ENCODE measurements at places on chromosomes 13 and 19.

GRCh38 chr13:36154567-36155291 is 23.5 kb upstream of the DCLK1 start:
- DNase-seq = no peak

DNA sequence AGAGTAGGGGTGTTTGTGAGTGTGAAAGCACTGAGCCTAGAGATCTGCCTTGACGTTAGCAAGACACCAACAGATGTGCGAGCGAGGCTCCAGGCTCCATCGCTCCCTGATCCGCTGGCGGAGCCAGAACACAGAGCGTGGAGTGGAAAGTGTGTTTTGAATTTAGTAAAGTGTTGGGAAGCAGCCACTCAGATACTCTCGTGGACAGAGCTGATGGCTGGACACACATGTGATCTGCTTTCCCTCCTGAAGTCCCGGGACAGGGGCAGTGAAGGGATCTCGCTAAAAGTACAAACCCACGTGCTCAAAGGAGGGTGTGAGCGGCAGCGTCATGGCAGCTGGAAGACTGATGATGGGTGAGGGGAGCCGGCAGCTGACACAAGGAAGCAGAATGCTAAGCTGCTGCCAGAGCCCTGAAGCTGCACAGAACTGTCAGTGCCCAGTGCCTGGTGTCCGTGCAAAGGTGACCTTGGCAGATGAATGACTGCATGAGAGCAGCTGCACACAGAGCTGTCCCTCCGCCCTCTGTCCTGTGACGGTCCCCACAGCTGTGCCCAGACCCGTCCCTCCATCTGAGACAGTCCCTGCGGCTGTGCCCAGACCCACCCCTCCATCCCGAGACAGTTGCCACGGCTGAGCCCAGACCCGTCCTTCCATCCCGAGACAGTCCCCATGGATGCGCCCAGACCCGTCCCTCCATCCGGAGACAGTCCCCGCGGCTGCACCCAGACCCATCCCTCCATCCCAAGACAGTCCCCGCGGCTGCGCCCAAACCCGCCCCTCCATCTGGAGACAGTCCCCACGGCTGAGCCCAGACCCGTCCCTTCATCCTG is 29.6 kb upstream of the TMEM255B start:
- DNase-seq = no peak

DNA sequence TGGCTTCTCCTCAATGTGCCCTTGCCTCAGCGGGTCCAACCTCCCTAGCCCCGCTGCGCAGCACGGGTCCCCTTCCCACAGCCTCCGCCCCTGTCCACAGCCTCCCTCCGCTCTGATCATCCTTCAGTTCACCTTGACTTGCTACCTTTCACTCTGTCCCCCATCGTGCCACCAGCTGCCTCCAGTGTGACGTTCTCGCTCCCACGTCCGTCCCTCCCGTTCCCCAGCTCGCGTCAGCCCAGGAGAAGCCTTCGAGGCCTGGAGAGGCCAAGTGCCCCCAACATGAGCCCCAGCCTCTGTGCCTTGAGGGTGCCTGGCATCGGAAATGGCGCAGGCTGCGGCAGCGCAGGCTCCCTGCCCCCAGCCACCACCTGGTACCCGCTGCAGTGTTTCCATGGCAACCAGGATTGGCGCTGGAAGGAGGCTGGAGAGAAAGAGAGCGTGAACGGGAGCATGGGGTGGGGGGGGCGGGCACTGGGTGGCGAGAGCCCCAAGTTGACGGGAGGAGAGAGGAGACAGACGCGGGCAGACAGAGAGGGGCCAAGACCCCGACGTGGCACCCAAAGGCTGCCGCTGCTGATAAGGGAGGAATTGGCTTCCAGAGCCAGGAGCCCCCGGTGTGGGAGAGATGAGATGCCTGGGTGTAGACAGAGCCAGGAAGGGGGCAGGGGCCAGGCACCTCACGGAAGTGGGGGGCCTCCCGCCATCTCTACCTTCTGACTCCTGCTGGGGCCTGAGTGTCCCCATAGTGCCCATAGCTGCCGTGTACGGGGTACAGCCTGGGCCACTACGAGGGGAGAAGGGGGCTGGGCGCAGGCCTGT is 844 bp upstream of the ASPDH start:
- DNase-seq = no peak

DNA sequence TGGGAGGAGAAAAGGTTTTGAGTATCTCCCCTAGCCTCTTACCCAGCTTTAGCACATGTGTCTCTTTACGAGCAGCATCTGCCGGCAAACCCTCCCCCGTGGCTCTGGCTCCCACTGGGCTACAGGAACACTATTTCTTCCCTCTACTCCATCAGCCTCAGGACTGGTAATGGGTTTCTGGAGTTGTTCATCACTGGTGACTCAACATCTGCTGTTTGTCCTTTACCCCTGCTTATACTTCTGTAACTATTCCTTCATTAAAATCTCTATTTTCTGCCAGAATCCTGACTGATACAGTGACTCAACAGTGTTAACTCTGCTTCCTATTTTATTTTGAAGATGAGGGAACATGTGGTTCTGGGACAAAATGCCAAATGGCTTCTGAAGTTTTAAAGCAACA is 437.3 kb upstream of the HTR2A start:
- DNase-seq = no peak

DNA sequence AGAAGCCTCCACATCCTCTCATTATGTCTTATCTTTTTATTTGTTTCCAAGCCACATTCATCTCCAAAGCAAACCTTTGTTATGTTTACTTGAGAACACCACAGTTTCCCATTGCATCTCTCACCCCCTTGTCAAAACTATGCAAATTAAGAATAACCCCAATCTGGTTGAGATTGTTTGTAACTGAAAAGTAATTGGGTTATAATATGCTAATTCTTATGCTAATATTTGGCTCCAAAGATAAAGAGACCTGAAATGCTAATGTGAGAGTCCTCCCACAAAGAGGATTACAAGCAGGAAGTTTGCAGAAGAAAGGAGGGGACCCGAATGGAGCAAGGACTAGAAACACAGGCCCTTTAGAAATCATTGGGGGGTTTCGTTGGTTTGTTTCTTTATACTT is 92.9 kb upstream of the UBL3 start:
- no peak for DNase-seq

GRCh38 chr13:105370011-105370650 is 1165.3 kb downstream of the EFNB2 start:
- no peak for DNase-seq

- no peak for DNase-seq
These were observed 105.0 kb upstream of the C1QTNF9B start for GRCh38 chr13:24002206-24002815.

DNA sequence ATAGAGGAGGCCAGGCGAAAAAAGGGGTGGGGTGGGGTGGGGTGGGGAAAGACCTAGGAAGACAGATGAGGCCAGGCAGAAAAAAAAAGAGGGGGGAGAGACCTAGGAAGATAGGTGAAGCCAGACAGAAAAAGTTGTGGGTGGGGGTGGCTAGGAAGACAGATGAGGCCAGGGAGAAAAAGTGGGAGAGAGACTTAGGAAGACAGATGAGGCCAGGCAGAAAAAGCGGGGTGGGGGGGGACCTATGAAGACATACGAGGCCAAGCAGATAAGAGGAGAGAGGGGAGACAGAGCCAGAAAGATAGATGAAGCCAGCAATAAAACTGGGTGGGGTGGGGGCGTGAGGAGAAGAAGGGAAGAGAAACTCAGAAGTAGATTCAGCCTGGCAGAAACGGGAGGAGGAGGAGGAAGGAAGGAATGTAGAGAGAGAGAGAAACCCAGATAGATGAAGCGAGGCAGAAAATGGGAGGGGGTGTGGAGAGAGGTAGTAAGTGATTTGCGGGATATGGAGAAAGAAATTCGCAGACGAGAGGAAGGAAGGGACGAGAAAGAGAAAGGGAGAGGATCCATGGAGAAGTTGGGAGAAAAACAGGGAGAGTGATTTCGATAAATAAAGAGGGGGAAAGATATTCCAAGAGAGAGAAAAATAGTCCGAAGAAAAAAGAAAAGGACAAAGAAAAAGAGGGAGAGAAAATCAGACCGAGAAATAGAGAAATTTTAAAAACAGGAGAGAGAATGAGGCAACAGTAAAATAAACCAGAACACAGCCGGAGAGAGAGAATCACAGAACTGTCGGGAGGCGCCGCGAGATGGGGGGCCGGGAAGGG is 12.2 kb upstream of the CACNG6 start:
- no peak for DNase-seq

DNA sequence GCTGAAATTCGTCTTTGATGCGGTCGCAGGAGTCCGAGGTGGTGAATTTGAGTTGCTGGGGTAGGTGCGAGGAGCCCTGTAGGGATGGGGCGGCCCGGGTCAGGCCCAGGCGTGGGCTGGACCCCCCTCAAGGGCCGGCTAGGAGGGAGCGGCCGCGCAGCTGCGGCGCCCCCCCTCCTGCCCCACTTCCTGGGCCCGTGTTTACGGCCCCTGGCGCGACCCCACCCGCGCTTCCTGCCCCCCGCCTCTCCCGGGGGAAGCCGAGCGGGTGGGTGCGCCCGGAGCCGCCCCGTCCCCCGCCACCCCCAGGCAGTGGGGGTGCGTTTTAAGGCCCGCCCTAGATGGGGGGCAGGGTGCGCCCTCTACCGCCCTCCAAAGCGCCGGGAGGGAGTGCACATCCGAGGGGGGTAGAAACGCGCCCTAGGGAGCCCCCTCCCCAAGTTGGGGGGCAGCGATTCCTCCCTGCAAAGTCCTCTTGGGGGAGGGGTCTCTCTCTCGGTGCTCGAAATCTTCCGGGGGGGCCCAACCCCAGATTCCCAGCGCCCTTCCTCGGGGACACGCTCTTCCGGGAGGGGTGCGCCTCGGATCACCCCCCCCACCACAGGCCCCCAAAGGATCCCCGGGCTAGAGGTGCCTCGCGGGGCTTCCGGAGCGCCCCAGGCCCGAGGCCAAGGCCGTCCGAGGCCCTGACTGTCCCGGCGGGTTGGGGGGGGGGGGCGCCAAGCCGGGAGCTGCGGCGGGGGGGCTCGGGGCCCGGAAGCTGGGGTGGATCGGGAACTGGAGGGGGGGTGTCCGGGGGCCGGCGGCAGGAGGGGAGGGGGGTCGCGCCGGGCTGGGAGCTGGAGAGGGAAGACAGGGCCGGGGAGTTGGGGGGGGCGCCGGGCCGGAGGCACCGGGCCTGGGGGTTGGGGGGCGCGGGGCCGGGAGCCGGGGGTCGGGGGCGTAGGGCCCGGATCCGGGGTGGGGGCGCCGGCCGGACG is 823 bp downstream of the TLE5 start:
- peak; percentile 72 for DNase-seq

GRCh38 chr19:38869836-38870607 is 8.1 kb downstream of the RINL start:
- DNase-seq = peak; percentile 95

DNA sequence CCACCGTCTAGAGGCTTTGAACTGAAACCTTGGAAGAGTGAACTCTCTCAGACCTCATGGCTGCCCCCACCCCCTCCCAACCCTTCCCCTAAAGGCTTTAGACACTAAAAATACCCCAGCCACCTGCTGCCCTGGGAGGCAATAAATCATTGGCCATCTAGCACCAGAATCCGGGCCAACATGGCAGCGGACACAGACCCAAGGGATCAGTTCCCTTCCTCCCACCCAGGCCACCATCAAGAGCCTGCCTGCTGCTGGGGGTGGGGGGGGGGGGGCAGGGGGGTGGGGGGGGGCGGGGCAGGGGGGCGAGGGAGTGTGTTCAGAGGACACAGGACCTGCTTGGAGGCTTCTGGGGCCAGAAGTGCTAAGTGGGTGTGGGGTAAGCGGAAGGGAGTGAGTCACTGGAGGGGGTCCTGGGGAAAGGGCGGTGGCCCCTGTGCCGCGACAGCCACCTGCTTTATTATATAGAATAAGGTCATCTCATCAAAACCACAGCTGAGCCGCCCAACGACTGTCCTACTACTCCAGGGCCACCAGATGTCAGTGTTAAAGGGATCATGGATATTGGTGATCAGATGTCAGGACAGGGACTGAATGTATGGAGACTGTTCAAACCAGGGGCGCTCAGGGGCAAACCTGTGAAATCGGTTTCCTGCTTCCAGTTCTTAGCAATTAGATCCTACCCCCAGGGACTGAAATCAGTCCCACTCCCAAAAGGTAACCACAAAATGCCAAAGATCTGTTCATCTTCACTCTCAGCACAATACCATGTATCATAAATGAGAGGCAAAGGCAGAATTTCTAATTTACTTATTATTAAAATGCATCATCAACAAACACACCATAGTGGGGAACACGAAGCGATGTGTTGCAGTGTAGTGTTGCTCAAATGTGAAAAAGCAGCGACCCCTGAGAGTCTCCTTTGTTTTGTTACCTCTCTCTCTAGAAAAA is 24.3 kb downstream of the ARL11 start:
- DNase-seq = peak; percentile 29

GRCh38 chr19:29409076-29409862 is 116.5 kb upstream of the VSTM2B start:
- DNase-seq = no peak

DNA sequence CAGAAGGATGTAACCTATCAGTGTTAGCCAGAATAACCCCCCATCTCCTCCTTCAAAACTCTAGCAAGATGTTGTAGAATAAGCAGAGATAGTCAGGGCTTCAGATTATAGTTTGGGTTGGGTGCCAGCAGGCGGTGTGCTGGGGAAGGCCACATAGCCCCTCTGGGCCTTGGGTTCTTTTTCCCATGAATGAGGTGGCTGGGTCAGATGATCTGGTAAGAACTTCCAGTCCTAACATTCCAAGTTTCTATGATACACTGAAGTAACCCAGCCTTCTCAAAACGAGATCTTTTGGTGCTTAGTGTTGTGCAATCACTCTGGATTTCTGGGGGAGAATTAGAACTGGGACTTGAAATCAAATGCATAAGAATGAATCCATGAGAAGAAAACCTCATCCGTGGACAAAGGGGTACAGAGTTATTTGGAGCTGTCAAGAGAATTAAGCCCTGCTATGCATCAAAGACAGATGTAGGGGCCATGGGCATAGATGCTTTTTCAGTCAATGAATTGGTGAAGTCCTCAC is 810 bp downstream of the CBY2 start:
- no peak for DNase-seq

- DNase-seq = peak; percentile 80
These were observed at the start of gene CPT1C for GRCh38 chr19:49690656-49691242. Gene CPT1C (plus strand): TSS chr19:49691116. CDS start chr19:49692253, 1,137 bp downstream.

DNA sequence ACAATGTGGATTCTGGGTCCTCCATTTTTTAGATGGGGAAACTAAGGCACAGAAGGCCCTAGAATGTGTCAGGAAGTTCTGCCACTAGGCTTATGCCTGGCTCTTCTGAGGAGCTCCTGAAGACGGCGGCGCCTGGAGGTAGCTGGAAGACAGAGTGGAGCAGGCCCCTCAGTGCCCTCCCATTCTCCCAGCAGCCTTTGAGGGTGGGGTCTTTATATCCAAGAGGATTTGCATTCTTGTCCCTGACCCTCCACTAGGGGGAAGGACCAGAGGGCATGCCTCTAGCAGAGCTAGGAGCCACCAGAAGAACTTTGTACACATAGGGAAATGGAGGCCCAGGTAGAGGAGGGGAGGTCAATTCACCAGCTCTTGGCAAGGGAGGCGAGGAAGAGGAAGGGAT is 9.4 kb downstream of the CELF5 start:
- DNase-seq = no peak

- no peak for DNase-seq
These were observed 537.3 kb downstream of the SUCLA2 start for GRCh38 chr13:47463726-47464125.

DNA sequence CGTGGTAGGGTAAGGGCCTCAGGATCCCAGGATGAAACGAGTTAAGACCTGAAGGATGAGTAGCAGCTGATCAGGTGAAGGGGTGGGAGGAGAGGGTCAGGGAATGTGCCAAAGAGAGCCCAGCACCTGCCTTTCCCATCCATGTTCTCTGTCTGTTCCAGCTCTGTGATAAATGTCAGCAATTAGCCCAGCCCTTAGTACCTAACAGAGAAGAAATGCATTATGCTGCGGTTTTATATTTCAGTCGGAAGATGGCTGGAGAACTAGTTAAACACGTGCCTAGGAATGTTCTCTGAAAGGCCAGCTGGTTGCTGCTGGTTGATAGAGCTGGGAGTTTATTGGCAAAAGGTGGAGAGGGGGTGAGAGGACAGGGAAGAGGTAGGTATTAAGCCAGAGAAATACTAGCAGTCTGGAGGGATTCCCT is 268.2 kb downstream of the SHISA2 start:
- no peak for DNase-seq
